WERI-Rb-1 (cell line): ENCODE measurements at places on chromosomes 7 and 10.

- no peak for DNase-seq
Measured at GRCh38 chr7:156082048-156083040, 270.1 kb upstream of the SHH start.

- no peak for DNase-seq
Measured at GRCh38 chr7:157922576-157922975, 585.8 kb downstream of the DNAJB6 start.

DNA sequence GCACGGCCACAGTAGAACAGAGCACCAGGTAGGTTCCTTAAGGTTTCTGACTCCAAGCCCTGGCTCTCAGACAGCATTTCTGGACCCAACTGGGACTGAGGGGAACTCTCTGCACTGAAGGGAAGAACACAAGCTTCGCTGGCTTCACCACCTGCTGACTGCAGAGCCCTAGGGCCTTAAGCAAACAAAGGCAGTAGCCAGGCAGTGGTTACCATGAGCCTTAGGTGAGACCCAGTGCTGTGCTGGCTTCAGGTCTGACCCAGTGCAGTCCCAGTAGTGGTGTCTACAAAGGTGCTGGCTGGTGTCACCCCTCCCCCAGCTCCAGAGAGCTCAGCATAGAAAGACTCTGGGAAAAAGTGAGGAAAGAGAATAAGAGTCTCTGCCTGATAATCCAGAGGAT, 59.5 kb downstream of the SIRT1 start:
- DNase-seq, result no peak

- no peak for DNase-seq
Measured at GRCh38 chr10:15793664-15794063, 66.6 kb downstream of the MINDY3 start.

GRCh38 chr10:118339111-118339510, 3.0 kb downstream of the FAM204A start:
- no peak for DNase-seq

- no peak for DNase-seq
Measured at GRCh38 chr10:106560925-106561640, 603.4 kb downstream of the SORCS1 start.

DNA sequence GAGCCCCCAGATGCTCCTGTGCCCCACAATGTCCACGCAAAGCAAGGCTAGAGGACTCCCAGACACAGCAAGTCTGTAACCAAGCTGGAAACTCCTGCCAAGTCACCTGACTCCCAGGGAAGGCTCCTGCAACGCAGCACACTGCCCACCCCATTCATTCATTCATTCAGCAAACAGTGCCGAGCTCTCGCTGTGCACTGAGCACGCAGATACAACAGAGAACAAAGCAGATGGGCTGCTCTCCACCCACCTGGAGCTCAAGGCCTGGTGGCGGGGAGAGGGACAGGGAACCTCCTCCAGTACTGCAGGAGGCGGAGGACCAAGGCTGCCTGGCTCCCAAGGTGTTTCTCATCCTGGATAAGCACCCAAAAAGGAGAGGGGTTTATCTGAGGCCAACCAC, 8.6 kb downstream of the KCNH2 start:
- no peak for DNase-seq

DNA sequence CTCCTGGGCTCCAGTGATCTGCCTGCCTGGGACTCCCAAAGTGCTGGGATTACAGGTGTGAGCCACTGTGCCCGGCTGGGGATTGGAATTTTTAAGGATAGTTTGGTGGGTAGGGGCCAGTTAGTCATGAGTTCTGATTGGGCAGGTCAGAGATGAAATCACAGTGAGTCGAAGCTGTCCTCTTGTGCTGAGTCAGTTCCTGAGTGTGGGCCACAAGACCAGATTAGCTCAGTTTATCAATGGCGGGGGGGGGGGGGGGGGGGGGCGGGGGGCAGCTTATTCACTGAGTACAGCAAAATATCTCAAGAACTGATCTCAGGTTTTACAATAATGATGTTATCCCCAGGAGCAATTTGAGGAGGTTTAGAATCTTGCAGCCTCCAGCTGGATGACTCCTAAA, 11.6 kb upstream of the ERCC6 start:
- no peak for DNase-seq

DNA sequence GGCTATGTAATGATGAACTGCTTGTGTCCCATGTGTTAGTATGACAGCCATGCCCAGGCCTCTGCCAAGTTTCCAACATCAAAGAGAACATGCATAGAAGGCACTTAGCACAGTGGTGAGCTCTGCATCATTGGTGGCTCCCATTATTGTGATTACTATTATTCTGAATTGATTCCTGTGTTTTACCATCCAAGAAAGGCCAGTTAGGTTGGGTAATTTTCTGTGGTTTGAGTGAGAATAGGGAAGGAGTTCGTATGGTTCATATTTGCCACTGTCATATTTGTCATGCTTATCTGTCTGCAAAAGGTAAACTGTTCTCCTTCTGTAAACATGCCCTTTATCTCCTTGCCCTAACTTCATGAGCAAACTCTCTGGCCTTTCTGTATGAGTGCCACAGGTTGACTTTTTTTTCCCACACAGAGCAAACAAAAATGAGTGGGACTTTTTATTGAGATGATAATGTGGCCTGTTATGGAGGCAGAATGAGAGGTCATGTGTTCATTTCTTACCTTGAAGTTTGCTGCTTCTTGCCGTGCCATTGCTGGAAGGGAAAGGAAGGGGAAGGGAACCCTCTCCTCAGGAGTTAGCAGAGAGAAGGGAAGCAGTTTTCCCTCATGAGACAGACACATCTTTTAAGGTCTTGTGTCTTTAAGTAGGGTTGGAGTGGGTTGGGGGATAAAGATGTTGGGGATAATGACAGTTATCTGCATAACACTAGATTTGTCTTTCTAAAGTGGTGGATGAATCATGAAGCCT, 301.9 kb downstream of the LRMDA start:
- no peak for DNase-seq

DNA sequence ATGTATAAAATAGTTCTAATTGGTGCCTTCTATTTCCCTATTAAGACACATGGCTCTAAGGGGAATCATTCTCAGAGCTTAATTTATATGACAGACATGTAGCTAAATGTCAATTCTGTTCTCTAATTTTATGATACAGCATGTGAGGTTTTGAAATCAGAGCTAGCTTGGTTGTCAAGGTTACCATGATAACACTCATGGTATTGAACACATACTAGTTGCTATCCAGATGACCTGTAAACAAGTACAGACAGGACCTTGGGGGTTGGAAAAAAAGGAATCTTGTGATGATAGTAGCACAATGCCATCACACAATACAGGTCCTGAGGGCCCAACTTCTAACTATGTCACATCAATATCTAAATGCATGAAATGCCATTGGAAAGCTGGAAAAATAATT, 49.2 kb downstream of the RHOBTB1 start:
- no peak for DNase-seq

DNA sequence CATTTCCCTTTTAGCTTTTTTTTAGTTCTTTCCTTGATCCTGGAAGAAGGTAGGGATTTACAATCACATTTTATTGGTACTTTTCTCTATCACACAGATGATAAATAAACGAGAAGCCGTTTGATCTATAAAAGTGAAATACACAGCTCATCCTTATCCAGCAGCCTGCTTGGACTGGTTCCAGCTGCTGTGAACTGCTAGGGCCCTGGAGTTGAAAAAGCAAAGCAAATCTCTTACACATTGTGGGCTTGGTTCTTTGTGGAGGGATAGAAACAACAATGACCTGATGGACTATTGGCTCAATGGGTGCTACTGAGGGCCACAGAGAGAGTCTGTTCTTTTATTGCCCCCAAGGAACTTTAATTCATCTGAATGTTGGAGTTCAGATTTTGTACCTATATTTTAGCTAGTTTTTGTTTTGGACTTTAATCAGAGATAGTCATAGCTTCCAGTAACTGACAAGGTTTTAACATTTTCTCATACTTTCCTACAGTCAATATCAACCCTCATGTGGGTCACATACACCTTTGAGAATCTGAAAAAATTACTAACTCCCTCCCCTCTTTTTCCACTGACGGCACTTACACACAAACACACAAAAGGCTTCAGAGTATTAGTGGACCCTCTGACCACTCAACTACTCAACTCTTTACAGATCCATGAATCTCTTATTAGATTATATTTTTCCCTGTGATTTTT, 91.6 kb upstream of the CCDC6 start:
- DNase-seq, result no peak

- no peak for DNase-seq
Measured at GRCh38 chr10:87931836-87932230, 68.4 kb downstream of the PTEN start.

- DNase-seq, result no peak
Measured at GRCh38 chr10:95280637-95281036, 10.2 kb downstream of the PDLIM1 start.

GRCh38 chr10:4981722-4982471, 18.7 kb downstream of the AKR1C1 start:
- DNase-seq, result peak; percentile 3

DNA sequence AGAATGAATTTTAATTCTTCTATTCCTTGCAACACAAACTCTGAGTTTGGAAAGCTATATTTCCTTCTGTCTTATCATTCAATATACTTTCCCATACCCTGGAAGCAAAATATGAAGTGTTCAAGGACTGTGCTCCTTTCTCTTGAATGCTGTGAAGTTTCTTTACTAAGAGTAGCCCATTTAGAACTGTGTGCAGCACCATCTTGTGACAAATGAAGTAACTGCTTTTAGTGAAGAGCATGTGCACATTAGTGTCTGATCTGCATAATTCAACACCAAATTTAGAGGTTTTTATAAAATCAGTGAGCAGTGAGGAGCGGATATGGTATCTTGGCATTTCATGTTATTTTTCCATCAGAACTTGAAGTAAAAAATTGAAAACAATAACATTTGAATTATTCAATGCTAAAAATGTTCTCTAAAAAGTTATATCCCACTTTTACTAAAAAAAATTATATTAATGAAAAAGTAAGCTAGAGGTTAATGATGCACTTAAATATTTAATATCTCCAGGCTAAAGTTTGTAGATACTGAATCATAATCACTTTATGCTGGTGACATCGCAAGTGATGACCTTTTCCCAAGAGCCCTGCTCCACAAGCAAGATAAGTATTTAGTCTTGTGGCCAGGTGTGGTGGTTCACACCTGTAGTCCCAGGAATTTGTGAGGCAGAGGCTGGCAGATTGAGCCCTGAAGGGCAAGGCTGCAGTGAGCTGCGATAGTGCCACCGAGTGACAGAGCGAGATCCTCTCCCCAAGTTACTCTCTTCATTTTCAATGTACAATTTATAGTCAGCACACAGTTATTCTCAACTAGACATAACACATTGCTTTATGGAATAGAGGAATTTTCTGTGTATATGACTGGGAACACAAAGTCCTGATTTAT, 108.8 kb upstream of the PCLO start:
- DNase-seq, result peak; percentile 18

GRCh38 chr7:51102828-51103227, 213.8 kb downstream of the COBL start:
- no peak for DNase-seq

- no peak for DNase-seq
Measured at GRCh38 chr7:68729371-68729770, 868.9 kb upstream of the AUTS2 start.

- no peak for DNase-seq
Measured at GRCh38 chr7:115227473-115228235, 305.8 kb downstream of the MDFIC start.

DNA sequence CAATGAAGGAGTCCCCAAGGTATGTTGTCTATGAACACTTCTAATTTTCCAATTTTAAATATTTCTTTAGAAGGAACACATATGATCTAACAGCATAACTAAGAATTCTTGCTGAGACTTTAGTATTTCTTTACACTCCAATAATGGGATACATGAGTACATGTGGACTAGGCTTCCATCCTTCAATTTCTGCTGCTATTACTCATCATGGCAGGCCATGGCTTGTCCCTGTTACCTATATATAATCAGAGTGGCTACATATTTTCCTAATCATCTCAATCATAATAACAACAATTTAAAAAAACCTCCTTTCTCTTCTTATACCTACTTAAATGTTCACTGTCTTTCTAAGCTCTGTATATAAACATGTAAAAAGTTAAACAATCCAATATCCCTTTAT, 60.3 kb upstream of the TAC1 start:
- no peak for DNase-seq

GRCh38 chr10:102919992-102920739, 2.1 kb downstream of the CNNM2 start:
- no peak for DNase-seq

DNA sequence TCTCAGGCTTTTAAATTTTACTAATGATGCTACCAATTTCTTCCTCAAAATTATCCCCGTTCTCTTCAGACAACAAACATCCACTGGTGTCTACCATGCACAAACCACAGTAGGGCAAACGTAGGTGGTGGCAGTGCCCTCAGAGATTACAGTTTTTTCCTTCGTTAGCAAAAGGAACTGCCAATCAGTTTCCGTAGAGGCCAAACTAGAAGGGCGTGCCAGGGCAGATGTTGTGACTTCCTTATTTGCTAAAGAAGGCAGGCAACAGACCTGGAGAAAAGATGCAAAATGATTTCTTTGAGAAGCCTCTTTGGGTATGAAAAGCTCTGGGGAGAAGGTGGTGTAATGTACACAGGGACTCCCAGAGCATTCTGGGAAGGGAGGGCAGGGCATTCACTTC, 7.6 kb upstream of the FAM180A start:
- DNase-seq, result no peak

- DNase-seq, result no peak
Measured at GRCh38 chr10:72379776-72380175, 25.1 kb upstream of the DNAJB12 start.

- no peak for DNase-seq
Measured at GRCh38 chr7:122663733-122664132, 35.2 kb downstream of the RNF133 start.

- DNase-seq, result no peak
Measured at GRCh38 chr7:18866359-18867036, 250.9 kb downstream of the TWIST1 start.

GRCh38 chr10:71842856-71843686, 8.0 kb downstream of the PSAP start:
- DNase-seq, result no peak
